ENCODE measurements at places on chromosomes 7 and 10.

DNA sequence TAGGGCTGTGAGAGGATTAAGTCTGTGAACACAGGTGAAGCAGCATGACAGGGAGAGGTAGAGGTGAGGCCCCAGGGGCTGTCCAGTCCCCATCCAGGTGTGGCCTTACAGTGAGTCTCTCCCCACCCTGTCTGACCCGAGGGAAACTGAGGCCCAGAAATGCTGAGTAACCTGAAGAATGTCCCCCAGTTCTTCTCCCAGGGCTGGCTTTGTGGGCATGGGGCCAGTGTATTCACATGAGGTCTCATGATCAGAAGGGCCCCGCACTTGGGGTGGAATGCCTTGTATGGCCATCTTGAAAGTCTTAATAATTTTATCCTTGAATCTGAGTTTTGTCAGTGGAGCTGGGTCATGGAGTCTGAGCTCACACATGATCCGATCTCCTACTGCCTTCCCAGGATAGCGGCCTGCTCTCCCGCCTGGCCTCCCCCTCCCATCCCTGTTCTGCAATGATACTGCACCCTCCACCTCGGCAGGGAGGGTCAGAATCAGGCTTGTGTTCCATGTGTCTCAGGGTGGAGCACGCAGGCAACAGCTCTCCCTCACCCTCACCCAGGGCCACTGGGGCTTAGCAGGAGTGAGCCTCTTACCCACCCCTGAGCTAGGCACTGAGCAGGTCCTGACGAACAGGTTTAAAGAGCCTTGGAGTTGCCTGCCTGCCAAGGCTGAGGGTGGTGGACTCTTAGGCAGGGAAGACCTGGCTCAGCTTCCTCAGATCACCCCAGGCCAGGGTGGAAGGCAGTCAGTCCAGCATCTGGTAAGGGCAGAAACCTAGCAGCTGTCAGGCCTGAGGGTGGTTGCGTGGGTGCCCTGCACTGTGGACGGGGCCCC, 41.4 kb upstream of the NPFFR1 start:
- DNase-seq, result no peak

DNA sequence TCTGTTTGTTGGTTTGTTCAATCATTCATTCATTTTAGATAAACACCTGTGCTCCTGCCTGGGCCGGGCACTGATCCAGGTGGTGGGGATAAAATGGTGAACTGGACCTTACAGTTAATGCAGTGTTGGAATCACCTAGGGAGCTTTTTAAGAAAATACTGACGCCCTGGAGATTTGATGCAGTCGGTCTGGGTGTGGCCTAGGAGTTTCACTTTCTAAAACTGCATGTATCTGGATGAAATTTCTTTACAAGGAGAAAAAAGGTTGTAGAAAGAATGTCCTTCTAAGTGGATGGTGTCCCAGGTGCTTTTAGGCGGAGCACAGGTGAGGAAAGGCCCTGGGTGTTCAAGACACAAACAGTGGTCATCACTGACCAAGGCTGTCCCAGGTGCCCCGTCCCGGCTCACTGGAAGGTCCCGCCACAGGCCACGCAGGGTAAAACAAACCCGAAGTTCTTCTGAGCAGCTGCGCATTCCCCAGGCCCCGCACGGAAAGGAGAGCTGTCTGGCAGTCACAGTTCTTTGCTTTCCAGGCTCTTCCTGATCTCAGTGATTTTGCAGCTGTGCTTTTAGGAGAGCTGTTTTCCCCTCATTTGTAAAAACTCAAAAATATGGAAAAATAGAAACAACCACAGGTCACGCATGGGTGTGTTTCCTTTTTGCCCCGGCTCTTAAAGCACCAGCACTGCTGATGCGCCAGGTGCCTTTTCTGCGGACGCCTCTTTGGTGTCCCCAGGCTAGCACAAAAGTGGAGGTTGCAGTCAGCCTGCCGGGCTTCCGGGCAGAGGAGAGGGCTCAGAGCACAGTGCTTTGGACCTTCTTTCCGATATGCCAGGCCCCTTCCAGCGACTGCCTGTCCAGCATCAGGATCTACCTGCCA, 161.9 kb downstream of the GRK5 start:
- peak; percentile 77 for DNase-seq

GRCh38 chr10:133294189-133294588, 14.5 kb downstream of the TUBGCP2 start:
- no peak for DNase-seq

DNA sequence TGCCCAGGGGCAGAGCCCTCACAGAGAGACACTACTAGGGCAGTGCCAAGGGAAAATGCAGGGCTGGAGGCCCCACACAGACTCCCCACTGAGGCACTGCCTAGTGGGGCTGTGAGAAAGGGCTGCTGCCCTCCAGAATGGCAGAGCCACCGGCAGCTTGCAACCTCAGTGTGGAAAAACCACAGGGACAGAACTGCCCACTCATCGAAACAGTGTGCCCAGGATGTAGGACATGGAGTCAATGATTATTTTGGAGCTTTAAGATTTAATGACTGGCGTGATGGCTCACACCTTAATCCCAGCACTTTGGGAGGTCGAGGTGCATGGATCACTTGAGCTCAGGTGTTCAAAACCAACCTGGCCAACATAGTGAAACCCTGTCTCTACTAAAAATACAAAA, 27.5 kb upstream of the MSS51 start:
- DNase-seq, result no peak

- no peak for DNase-seq
These were observed 194.6 kb downstream of the COBL start for GRCh38 chr7:51121931-51122425.

GRCh38 chr10:79444199-79445119, 965 bp downstream of the ZCCHC24 start:
- peak; percentile 32 for DNase-seq

- DNase-seq, result peak; percentile 34
These were observed at the start of gene MARVELD1 for GRCh38 chr10:97713339-97713825. MARVELD1 (plus strand) TSS chr10:97713730; CDS start chr10:97713877, 147 bp downstream.

GRCh38 chr10:119726676-119727261, 919 bp downstream of the INPP5F start:
- DNase-seq, result no peak

- DNase-seq, result no peak
These were observed 311.8 kb upstream of the ZNF32 start for GRCh38 chr10:43960477-43960876.

DNA sequence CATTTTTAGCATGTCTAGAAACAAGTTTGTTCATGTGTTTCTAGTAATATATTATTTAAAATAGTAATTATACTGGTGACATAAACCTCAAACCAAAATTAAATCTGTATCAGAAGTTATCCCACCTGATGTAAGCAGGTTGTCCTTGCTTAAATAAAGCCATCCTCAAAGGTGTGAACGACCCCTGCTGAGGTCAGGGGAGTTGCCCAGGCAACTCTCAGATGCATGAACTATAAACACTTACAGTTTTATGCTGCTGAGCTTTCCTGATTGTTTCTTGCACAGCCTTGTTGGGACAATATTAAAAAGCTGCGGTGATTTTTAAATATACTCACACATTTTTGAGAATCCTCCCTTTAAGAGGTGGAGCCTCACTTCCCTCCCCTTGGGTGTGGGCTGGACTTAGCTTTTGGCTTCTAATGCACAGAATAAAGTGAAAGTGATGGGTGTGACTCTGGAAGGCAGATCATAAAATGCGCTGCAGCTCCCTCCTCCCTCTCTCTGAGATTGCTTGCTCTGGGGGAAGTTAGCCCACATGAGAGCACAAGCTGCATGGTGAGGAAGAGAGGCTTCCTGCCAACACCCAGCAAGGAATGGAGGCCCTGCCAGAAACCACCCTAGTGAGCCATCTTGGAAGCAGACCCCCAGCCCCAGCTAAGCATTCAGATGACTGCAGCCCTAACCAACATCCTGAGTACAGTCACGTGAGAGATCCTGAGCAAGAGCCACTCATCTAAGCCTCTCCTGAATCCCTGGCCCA, 152.7 kb downstream of the SKIDA1 start:
- no peak for DNase-seq

- no peak for DNase-seq
These were observed 23.4 kb downstream of the ESYT2 start for GRCh38 chr7:158805937-158806336.

DNA sequence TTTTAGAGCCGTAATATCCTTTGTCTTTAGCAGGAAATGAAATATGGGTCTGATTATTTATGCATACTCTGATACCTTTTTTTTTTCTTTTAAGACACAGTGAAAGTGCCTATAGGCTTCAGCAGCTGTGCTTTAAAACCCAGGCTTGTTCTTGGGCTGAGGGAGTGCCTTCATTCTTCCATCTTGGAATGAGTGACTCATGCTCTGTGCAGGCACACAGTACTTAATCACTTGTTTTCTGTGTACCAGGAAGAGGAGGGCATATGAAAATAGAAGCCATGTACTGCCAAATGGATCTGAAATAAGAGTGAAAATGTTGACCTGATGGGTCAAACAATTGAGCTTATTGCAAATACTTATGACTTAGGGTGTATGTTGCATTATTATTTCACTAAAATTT, 12.0 kb downstream of the INPP5F start:
- no peak for DNase-seq

DNA sequence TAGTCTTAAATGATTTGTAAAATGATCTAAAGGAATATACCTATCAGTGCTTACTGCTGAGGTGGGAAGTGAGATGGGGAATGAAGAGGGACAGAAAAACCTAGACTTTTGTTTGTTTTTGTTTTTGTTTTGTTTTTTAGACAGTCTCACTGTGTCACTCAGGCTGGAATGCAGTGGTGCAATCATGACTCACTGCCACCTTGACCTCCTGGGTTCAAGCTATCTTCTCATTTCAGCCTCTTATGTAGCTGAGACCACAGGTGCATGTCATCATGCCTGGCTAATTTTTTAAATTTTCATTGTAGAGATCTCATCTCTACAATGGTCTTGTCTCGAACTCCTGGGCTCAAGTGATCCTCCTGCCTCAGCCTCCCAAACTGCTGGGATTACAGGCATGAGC, 116.4 kb upstream of the SEM1 start:
- no peak for DNase-seq

- DNase-seq, result no peak
These were observed 152.5 kb upstream of the LYZL1 start for GRCh38 chr10:29136411-29136810.

- no peak for DNase-seq
These were observed 102.2 kb upstream of the GATA3 start for GRCh38 chr10:7952266-7952665.

- no peak for DNase-seq
These were observed 23.4 kb downstream of the FAM107B start for GRCh38 chr10:14751014-14751896.

GRCh38 chr10:48649349-48649944, 35.2 kb upstream of the WDFY4 start:
- no peak for DNase-seq

DNA sequence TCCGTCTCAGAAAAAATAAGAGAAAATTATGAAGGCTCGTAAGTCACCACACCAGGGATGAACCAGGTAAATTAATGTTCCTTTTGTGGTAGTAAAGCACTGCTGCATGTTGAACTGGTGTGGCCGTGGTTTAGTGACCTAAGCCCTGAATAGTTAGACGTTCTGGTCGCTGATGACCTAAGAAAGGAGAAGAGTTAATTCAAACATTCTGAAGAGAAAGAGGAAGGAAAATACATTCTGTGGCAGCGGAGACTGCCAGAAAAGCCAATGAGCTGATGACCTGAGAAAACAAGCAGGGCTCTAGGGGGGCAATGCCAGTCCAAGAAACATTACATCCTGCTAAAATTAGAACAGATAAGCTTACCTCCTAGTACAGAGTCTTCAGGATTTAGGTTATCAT, 17.5 kb downstream of the DNAJC9 start:
- DNase-seq, result no peak

DNA sequence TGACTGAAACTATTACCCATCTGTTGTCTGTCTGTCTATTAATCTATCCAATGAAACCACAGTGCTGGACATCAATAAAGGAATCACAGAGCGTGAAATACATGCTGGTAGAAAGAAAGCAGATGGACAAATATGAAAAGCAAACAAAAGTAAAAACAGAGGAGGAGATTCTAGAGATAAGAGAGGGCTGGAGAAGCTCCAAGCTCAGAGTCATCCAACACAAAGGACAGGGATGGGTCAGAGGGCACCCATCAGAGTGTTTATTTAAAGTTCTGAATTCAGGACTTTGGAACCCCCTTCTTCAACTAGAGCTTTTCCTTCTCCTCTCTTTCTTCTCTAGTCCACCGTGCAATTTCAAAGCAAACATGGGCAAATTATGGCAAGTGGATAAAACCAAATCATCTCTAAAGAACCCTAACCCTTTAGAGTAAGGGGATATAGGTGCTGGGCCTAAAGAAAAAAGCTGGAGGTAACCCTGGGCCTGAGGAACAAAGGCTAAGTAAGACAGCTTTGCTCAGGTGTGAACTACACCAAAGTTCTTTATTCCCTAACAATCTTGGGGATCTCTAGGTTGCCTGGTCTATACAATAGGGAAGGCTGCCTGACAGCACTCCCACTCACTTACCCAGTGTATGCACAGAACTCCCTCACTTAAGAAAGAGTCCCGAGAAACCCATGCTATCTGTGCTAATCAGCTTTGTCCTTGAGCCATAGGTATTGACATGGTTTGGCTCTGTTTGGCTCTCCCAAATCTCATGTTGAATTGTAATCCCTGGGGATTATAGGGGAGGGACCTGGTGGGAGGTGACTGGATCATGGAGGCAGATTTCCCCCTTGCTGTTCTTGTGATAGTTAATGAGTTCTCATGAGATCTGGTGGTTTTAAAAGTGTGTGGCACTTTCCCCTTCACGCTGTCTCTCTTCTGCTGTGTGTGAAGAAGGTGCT, 97.0 kb downstream of the BAMBI start:
- DNase-seq, result no peak

DNA sequence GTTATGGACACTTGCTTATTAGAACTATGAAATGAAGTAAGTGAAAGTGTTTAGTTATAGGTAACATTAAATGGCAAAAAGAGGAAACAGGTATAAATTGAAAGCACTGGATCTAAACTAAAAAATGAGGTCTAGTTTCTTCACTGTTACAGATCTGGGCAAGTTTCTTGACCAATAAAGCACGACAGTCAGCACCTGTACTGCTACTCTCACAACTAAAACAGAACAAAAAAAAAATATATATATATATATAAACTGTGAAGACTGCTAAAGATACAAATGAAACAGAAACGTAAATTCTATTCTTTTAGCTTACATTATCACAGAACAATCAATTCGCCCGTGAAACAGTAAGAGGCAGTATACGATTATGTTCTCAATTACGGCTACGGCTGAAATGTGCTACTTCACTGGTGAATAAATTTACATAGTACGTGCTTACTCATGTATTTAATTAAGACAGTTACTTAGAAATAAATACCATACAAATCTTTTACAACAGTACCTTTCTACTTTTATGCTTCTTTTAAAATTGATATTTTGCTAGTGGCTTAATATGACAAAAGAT, 4.2 kb downstream of the AHR start:
- no peak for DNase-seq

DNA sequence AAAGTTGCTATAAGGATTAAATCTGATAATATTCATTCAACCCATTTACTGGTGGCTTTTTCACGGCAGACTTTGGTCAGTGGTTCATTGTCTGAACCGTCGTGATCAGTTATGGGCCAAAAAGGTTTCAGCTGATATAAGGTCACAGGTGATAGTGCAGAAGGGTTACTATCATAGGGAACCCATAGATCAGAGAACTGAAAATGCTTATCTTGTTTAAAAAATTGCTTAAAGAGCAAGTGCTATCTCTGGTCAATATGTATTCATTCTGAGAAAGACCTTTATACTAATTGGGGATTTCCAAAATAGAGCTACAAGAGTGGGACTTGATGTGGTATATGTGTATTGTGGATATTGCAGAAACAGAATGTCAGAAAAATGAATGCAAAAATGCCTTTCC, 147.8 kb upstream of the SEMA3E start:
- DNase-seq, result no peak
